ENCODE measurements at places on chromosomes 3 and 15. TPM values are rescaled to one million over a fixed set of nuclear protein-coding genes. Genes with fewer than 3 reads are reported as not detected.

Gene TMEM212
- not detected for total RNA-seq

Gene GOLGA6A
- total RNA-seq: 6.9 TPM

Gene TMEM45A
- 53.7 TPM for total RNA-seq

Gene SKOR1
- total RNA-seq: 0.13 TPM

Gene ATP8B4
- total RNA-seq: 0.39 TPM

Gene ISLR
- 64.9 TPM for total RNA-seq

Gene TNFAIP8L3
- 12.1 TPM for total RNA-seq

Gene CD80
- total RNA-seq: not detected

Gene ADAMTS7
- total RNA-seq: 10.6 TPM

Gene STAC
- 0.08 TPM for total RNA-seq

Gene CACNA1D
- total RNA-seq: 0.26 TPM

Gene AHSG
- total RNA-seq: not detected

Gene ACAA1
- total RNA-seq: 35.0 TPM

Gene RTP1
- total RNA-seq: not detected

Gene CASR
- total RNA-seq: not detected

Measured in epithelial cell of alveolus of lung (primary cell).